Thyroid gland (tissue), 4 donors: ENCODE measurements at places on chromosomes 3 and 15. TPM values are rescaled to one million over a fixed set of nuclear protein-coding genes. Genes with fewer than 3 reads are reported as not detected.

DNA sequence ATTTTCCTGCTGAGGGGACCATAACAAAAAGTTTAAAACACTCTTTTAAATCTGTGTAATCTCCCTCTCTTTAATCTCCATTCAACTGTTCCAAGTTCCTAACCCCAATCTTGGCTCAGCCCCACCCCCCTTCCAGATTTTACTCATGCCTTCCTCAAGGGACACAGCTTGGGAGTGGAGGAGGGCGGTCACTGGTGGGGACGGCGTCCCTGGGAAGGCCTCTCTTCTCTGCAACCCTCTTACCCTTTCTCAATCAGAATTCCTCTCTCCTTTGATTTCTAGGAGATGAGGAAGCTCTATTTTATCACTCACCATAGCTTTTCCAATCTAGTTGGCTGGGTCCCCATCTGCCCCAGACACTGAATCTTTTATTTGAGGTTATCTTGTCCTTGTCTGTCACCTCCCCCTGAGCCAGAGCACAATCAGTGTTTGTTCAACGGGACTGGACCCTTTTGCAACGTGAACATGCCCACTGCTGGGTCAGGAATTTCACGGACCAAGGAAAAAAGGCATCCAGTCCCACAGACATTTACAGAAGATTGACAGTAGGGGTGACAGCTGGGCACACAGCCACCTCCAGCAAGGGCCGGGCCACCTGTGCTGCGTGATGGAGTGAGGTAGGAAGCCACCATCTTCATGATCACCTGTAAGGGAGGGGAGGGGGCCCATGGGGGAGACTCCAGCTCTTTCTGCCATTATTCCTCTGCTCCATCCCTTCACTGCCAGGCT, 84.0 kb upstream of the HERC1 start:
- H3K4me3 ChIP-seq, result no peak overlapping the region
- H3K4me1 ChIP-seq, result peaks cover 17% of the 10 kb centered on the region
- H3K36me3 ChIP-seq, result no peaks in the 10 kb centered on the region
- no peaks in the 10 kb centered on the region for H3K27me3 ChIP-seq

GRCh38 chr3:50320853-50321335, 1.7 kb downstream of the HYAL2 start:
- DNase-seq, result peak; percentile 76
- H3K36me3 ChIP-seq, result peaks cover 21% of the 10 kb centered on the region
- peak overlapping the region; percentile 86 for H3K4me3 ChIP-seq

DNA sequence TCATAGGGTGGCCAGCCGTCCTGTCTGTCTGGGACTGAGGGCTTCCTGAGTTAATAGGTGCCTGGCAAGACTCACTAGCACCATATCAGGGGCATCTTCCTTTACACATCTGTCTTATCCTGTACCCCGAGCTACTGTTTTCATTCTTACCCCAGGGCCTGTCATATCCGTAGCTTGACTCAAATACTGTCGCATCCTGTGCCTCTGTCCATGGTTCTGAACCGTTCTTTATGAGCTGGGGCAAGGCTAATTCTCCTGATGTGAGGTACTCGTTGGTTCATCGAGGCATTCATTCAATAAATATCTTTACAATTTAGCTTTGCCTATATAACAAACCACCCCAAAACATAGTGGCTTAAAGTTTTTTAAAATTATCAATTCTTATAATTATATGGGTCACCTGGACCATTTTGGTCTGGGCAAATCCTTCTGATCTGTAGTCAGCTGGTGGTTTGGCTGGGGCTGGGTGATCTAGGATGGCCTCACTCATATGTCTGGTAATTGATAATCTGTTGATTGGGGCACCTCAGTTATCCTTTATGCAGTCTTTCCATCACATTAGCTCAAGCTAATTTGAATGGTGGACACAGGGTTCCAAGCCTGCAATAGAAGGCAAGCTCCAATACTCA, 121.2 kb downstream of the TLE3 start:
- H3K36me3 ChIP-seq, result no peaks in the 10 kb centered on the region
- peak; percentile 53 for DNase-seq
- no peak overlapping the region for H3K4me3 ChIP-seq
- H3K27me3 ChIP-seq, result no peaks in the 10 kb centered on the region

- H3K36me3 ChIP-seq, result no peaks in the 10 kb centered on the region
- H3K4me3 ChIP-seq, result no peak overlapping the region
- DNase-seq, result no peak
- H3K27ac ChIP-seq, result no peak overlapping the region
- H3K4me1 ChIP-seq, result no peaks in the 10 kb centered on the region
Measured at GRCh38 chr3:33729993-33730392, 11.9 kb upstream of the CLASP2 start.

- no peaks in the 10 kb centered on the region for H3K27me3 ChIP-seq
- no peak for DNase-seq
- H3K36me3 ChIP-seq, result no peaks in the 10 kb centered on the region
- H3K4me3 ChIP-seq, result no peak overlapping the region
- peaks cover 44% of the 10 kb centered on the region for H3K4me1 ChIP-seq
- peak overlapping the region; percentile 60 for H3K27ac ChIP-seq
Measured at GRCh38 chr15:90037961-90038631, 37.0 kb downstream of the ZNF710 start.

DNA sequence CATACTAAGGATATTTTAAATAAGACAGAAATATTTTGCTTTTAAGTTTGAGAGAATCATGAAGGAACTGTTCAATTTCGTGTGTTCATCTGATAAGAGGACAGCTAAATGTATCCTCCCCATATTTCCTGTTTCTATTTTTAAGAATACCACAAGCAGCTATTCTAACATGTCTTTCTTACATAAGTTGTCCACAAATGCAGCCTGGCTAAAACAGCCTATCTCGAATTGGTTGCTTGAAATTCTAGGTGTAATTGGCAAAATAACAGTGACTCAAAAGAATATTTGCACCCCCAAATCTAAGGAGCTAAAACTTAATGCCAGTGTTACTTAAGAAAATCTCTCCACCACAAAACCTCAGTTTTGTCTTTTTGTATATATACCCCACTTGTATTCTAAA, 35.0 kb downstream of the BTLA start:
- H3K36me3 ChIP-seq, result no peaks in the 10 kb centered on the region
- no peak for DNase-seq
- H3K27me3 ChIP-seq, result no peaks in the 10 kb centered on the region
- H3K27ac ChIP-seq, result no peak overlapping the region

- no peak for DNase-seq
- no peak overlapping the region for H3K4me3 ChIP-seq
- H3K27me3 ChIP-seq, result no peaks in the 10 kb centered on the region
- no peaks in the 10 kb centered on the region for H3K36me3 ChIP-seq
- no peaks in the 10 kb centered on the region for H3K4me1 ChIP-seq
Measured at GRCh38 chr3:67685499-67685898, 31.1 kb upstream of the SUCLG2 start.

- DNase-seq, result no peak
- no peaks in the 10 kb centered on the region for H3K27me3 ChIP-seq
- H3K27ac ChIP-seq, result no peak overlapping the region
- no peak overlapping the region for H3K4me3 ChIP-seq
- H3K36me3 ChIP-seq, result no peaks in the 10 kb centered on the region
- H3K4me1 ChIP-seq, result no peaks in the 10 kb centered on the region
Measured at GRCh38 chr3:109021556-109021955, 67.9 kb upstream of the GUCA1C start.

ADAMTS17 gene
- total RNA-seq, result 3.5 TPM

GRCh38 chr15:58361273-58361759, 70.5 kb upstream of the LIPC start:
- no peaks in the 10 kb centered on the region for H3K36me3 ChIP-seq
- no peaks in the 10 kb centered on the region for H3K27me3 ChIP-seq
- no peak overlapping the region for H3K27ac ChIP-seq
- H3K4me1 ChIP-seq, result no peaks in the 10 kb centered on the region
- DNase-seq, result no peak

DNA sequence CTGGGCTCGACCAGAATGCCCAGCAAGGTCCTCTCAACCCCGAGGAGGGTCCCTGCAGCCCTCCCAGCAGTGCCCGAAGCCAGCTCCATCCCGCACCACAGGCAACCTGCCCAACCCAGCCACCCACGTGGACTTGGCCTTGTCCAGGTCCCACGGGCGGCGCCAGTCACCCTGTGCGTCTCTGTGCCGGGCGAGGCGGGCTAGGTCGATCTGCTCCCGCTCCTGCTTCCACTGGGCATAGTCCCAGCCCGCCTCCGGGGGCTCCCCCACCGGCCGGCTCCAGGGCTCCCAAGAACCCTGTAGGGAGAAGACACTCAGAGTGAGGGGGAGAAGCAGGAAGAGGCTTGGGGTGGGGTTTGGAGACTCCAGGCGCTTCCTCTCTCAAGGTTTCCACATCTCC, 3.1 kb downstream of the CCDC9B start:
- peaks cover 19% of the 10 kb centered on the region for H3K36me3 ChIP-seq
- no peak overlapping the region for H3K4me3 ChIP-seq
- H3K27me3 ChIP-seq, result no peaks in the 10 kb centered on the region
- DNase-seq, result no peak

- DNase-seq, result peak; percentile 9
- H3K4me1 ChIP-seq, result no peaks in the 10 kb centered on the region
- no peak overlapping the region for H3K4me3 ChIP-seq
- no peaks in the 10 kb centered on the region for H3K27me3 ChIP-seq
Measured at GRCh38 chr3:9151240-9151639, 98.2 kb downstream of the SRGAP3 start.

DNA sequence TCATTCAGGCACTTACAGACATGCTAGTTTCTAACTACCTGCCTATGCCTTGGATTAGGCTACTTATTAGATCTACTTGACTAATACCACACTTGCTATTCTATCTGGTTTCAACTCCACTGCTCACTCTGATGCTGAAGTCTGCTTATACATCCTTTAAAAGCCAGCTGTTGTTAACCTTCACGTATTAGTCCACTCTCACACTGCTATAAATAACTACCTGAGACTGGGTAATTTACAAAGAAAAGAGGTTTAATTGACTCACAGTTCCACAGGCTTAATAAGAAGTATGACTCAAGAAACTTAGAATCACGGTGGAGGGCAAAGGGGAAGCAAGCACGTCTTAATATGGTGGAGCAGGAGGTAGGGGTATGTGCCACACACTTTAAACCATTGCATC, 47.7 kb upstream of the ANKRD28 start:
- no peak for DNase-seq
- no peaks in the 10 kb centered on the region for H3K4me1 ChIP-seq
- no peaks in the 10 kb centered on the region for H3K27me3 ChIP-seq

CTSH gene
- total RNA-seq, result 123 TPM

CEMIP gene
- 2.0 TPM for total RNA-seq

GRCh38 chr3:851098-851790, 241.6 kb upstream of the CNTN6 start:
- H3K27me3 ChIP-seq, result no peaks in the 10 kb centered on the region
- DNase-seq, result no peak
- no peak overlapping the region for H3K4me3 ChIP-seq
- H3K36me3 ChIP-seq, result no peaks in the 10 kb centered on the region
- no peak overlapping the region for H3K27ac ChIP-seq

DNA sequence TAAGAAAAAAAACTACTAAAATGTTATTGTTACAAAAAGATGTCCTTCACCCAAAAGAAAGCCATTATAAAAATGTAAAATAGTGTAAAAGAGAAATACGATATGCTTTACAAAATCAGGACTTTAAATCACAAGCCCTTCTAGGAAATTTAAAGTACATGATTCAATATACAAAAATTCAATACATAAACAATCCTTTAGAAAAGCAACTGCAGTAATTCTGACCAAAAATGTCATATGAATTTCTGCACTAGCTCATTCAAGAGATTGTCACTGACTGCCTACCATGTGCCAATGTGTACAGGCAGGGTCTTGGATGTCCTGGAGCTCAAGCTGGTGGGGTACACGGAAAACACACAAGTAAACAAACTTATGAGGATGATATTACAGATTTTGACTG, 2.5 kb downstream of the MORC1 start:
- no peaks in the 10 kb centered on the region for H3K27me3 ChIP-seq
- DNase-seq, result no peak
- H3K4me1 ChIP-seq, result no peaks in the 10 kb centered on the region
- no peaks in the 10 kb centered on the region for H3K36me3 ChIP-seq

DNA sequence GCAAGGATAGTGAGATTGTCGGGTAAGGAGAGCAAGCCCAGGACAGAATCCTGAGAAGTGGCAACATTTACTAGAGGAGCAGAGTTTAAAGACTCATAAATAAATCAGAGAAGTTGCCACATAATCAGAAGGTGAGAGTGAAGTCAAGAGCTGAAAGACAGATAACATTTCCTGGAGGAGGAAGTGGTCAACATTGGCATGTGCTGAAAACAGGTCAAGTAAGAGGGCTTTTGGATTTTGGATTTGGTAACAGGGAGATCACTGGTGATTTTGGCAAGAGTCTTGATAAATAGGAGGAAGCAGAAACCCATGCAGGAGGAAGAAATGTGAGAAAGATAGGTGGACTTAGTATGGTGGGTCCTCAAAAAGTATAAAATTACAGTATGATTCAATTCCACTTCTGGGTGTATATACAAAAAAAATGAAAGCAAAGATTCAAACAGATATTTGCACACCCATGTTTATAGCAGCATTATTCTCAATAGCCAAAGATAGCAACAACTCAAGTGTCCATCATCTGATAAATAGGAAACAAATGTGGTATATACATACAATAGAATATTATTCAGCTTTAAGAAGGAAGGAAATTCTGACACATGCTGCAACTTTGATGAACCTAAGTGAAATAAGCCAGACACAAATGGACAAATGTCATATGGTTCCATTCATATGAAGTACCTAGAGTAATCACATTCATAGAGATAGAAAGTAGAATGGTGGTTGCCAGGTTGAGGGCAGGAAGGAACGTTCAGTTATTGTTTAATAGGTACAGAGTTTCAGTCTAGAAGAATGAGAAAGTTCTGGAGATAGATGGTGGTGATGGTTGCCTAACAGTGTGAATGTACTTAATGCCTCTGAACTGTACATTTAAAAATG, 27.3 kb upstream of the MBNL1 start:
- no peaks in the 10 kb centered on the region for H3K36me3 ChIP-seq
- H3K4me1 ChIP-seq, result no peaks in the 10 kb centered on the region
- H3K4me3 ChIP-seq, result no peak overlapping the region
- H3K27ac ChIP-seq, result no peak overlapping the region

LTK gene
- 0.79 TPM for total RNA-seq

DNA sequence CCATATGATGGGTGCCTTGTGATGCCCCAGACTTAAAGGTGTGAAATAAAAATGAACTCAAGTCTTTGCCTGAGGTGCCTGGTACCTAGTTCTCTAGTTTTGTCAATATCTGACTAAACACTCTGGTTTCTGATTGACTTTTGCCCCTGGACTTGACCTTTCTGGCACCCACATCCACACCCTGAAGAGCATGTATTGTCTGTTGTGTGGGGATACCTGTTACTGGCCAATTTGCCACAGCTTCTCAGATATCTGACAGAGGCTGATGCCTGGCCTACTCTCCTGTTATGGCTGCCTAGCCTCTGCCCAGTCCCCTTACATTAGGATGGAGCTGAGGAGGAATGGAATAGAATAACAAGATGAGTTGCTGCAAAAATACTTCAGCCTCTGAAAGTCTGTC, 3.6 kb downstream of the ZBTB38 start:
- no peaks in the 10 kb centered on the region for H3K27me3 ChIP-seq
- H3K4me3 ChIP-seq, result no peak overlapping the region
- peaks cover 35% of the 10 kb centered on the region for H3K4me1 ChIP-seq
- no peak for DNase-seq
- no peaks in the 10 kb centered on the region for H3K36me3 ChIP-seq
